ENCODE measurements at places on chromosomes 4 and X.

GRCh38 chrX:102765809-102766208 is 45.3 kb downstream of the GPRASP3 start:
- no peak for DNase-seq

DNA sequence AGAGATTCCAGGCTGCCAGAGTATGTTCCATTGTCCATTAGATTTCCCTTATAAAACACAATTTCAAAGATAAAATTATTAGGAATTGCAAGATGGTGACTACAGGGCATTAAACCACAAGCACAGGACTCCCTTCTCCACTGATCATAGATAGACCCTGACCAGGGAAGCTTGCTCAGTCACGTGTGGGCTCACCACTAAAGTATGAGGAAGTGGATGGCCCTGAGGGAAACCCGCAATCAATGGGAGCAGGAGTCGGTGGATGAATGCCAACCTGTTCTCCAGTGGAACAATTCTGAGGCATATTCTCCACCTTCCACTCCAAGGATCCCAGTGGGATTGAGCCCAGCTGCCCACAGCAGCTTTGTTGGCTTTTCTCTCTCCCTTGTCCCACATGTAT is 515.7 kb downstream of the BCOR start:
- DNase-seq, result no peak

DNA sequence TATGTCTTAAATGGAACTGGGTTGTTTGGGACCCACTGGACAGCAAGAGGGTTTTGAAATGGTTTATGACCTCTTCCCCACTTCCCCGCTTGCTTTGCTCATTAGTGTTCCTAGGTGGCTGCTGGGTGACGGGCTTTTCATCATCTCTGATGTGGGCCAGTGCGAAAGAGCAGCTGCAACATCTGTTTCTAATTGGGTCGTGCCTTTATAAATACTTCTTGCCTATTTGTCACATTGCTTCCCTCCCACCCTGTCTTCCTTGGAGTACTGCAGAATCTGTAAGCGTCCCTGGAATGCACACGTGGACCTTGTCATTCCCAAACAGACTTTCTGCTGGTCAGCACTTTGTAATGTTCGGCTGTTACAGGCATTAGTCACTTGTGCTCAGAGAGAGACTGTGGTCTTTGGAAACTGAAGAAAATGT is 35.2 kb downstream of the SEPTIN11 start:
- DNase-seq, result no peak

- no peak for DNase-seq
Observed at GRCh38 chrX:147848543-147849443, 62.9 kb upstream of the FMR1 start.

- no peak for DNase-seq
Observed at GRCh38 chrX:7143941-7144525, 3.5 kb upstream of the STS start.

GRCh38 chr4:94519925-94520789 is 68.4 kb downstream of the PDLIM5 start:
- no peak for DNase-seq

All from activated T-helper 1 cell treated with Interleukin-2 at 50 U/mL for 16 hours (primary cell).